NCI-H1417 treated with DMSO at 0.1 percent for 48 hours (cell line): ENCODE measurements at places on chromosomes 7 and 10.

- no peak for DNase-seq
Measured at GRCh38 chr7:131342864-131343442, 15.3 kb downstream of the MKLN1 start.

GRCh38 chr7:22651534-22652243 is 75.3 kb upstream of the IL6 start:
- DNase-seq: no peak

GRCh38 chr7:151014950-151015349 is 9.3 kb downstream of the ATG9B start:
- no peak for DNase-seq

GRCh38 chr7:136865777-136866176 is 2.7 kb upstream of the CHRM2 start:
- DNase-seq: no peak

GRCh38 chr7:82945480-82945879 is 217.2 kb downstream of the PCLO start:
- no peak for DNase-seq

DNA sequence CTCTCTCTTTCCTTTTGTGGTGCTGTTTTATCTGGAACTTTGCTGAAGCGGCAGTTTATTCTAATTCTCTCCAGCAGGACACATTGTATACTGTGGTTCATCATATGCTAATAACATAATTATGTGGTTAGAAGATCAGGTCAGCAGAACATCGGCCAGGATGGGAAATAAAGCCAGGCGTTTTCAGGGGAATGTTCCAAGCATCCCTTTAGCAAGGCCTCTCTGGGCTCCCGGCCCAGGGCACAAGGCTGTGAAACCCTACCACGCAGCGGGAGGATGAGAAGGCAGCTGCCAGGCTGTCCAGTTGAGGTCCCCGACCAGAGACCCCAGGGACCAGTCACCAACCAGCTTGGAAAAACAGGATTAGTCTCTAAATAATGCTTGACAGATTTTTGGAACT is 112.2 kb upstream of the GALNT17 start:
- DNase-seq: no peak

- no peak for DNase-seq
Measured at GRCh38 chr10:84990713-84991112, 662.3 kb downstream of the CCSER2 start.

DNA sequence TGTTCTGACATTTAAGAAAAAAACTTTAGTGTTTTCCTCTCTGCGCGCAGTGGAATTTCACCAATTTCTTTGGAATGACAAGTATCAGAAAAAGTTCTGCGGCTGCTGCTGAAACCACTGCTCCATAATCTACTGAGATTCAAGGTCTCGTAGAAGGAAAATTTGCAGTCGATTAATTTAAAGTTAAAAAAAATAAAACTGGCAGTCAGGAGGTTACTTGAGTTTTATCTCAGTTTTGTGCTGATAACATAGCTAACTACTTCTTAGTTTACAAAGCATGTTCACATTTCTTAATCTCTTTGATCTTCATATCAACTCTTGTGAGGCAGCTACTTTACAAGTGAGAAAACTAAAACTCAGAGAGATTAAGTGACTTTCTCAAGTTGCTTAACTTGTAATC is 18.2 kb upstream of the CALD1 start:
- no peak for DNase-seq

- DNase-seq: no peak
Measured at GRCh38 chr10:4028027-4028471, 243.0 kb upstream of the KLF6 start.

- no peak for DNase-seq
Measured at GRCh38 chr7:106824458-106824857, 40.6 kb upstream of the PIK3CG start.
